ENCODE measurements at places on chromosomes 3 and 15.

- peak; percentile 94 for DNase-seq
Observed at GRCh38 chr3:115783938-115784738, 160.8 kb downstream of the GAP43 start.

DNA sequence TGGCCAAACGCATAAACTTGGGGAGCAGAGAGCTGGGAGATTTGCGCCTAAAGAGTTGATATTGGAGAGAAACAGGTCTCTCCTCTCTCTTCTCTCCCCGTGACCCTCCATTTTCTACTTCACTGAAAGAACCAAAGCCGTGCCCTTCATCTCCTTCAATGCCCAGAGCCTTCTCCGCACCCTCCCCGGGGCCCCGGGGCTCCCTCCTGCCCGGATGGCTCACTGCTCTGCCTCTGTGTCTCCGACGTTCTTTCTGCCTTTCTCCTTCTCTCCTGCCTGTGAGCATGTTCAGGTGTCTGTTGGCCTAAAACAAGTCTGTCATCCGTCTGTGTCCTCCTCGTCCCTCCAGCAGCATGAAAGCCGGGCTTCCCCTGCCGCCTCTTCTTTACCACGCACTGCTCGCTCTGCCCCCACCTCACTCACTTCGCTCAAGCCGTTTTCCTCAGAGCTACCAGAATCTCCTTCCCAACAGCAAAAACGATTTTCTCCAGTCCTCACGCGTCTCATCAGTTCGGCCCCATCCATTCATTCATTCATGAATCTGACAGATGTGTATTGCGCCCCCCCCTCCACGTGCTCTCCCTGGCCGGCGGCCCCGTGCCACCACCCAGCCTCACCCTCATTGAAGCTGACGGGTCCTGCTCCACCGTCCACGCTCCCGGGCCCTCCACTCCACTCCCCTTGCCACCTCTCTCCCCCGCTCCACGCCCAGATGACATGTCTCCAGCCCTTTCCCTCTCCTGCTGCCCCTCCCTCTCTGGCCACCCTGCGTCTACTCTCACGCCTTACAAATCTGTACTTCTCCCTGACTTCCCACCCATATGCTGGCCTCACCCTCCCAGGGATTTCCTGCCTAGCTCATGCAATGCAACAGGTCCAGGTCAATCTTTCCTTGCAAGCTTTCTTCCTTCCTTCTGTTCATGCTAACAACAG is 10.2 kb downstream of the MUC4 start:
- no peak for DNase-seq

DNA sequence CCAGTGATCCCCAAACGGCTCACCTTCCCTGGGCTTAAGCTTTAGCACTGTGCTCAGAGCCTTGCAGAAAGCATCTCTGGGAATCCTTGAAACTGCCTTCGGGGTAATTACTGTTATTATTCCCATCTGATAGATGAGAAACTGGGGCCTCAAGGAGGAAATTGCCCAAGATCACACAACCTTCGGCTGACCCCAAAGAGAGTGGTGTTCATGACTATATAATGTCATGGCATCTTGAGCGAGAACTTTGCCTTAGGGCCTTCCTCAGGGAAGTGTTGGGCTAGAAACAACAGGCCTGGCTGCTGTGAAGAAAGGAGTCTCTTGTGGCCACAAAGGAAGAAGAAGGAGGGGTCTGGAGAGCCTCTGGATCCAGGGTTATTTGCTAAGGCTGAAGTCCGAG is 388.7 kb upstream of the CFAP20DC start:
- no peak for DNase-seq

DNA sequence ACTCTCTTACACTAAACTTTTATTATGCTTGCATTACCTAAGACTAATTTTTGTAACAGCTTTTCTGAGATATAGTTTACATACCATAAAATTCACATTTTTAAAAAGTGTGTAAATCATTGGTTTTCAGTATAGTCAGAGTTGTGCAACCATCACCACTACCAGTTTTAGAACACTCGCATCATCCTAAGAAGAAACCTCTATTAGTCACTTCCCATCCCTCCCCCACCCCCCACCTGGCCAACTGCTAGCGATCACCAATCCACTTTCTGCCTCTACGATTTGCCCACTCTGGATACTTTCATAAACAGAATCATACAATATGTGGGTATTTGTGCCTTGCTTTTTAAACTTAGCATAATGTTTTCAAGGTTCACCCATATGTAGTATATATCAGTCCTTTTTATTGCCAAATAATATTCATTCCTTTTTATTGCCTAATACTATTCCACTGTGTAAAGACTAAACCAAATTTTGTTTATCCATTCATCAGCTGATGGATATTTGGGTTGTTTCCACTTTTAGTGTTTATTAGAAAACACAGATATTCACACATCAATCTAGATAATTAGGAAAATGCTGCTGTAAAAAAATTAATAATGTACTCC is 23.0 kb downstream of the UBP1 start:
- no peak for DNase-seq

- no peak for DNase-seq
Observed at GRCh38 chr3:53180305-53181023, 19.5 kb downstream of the PRKCD start.

All from esophagus muscularis mucosa (tissue), 4 donors.